ENCODE measurements at places on chromosomes 2 and 18.
A peak's percentile ranks its signal among the peaks of the same experiment; 100 is the strongest.

GRCh38 chr2:3493615-3494007, 25.7 kb downstream of the ADI1 start:
- no peak for DNase-seq

DNA sequence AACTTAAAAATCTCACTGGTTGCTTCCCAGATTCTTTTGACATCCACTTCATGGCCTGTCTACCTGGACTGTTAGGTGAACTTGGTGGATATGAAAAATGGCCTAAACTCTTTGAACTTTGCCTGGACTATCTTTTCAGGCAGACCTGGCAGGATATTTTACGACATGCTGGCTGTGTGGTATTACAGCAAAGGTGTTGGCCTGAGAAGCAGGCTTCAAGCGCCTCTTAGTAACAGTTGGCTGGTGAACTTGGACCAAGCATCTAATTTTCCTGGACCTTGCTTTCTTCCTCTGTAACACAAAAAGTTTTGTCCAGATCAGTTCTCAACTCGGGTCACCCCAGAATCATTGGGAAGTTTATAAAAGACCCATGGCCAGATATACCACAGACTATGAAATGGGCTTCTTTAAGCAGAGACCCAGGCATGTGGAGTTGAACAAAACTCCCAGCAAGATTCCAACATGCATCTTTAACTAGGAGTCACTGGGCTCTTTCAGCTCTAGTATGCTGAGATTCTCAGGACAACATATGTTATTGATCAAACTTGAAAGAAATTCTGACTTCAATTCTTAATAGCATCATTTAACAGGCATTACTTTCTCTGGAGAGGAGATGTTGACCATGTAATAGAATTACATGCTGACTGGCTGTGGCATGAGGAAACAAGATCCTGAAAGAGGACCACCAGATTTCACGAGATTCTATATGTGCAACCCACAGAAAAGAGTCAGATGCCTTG, 4.4 kb downstream of the LYPD1 start:
- no peak for DNase-seq

GRCh38 chr2:196464311-196464710, 175.2 kb upstream of the CCDC150 start:
- no peak for DNase-seq

GRCh38 chr2:190119257-190119656, 56.7 kb upstream of the MSTN start:
- no peak for DNase-seq

- no peak for DNase-seq
Observed at GRCh38 chr18:51617167-51617566, 419.7 kb upstream of the MEX3C start.

DNA sequence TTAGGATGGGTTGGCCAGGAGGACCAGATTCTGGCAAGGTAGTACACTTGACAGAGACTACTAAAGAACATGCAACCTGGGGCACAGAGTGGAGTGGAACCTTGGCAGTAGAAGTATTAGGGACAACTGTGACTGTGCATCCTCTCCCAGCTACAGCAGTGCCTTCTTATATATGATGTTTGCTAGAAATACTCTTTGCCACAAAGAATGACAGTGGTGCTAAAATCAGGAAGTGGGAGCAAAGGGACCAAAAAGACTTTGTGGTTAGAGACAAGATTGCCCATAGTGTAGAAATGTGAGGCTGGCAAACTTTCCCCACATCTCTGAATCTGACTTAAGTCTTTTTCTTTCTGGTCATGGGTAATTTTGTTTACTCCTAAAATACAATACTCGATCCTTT, 9.4 kb upstream of the SLC38A11 start:
- no peak for DNase-seq

DNA sequence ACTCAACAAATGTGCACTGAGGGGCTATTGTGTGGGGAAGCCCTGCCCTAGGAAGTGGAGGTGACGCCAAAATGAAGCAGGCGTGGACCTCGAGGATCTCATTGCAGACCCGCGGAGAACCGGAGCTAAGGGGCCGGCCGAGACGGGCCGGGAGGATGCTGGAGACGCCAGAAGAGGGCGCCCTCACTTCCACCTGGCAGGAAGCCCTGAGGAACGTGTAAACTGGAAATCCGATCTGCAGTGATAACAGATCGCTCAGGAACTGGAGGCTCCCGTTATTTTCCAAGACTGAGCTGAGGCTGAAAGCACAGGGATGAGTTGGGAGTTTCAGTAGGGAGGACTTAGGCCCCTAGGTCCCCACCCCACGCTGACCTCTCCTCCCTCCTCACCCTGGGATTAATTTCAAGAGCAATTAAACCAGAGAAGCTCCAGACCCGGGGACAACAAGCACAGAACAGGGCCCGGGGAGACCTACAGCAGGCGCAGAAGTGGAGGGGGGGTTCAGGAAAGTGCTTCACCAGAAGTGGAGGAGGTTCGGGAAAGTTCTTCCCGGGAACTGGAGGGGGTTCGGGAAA, 7.7 kb upstream of the COL6A3 start:
- DNase-seq = peak; percentile 79

DNA sequence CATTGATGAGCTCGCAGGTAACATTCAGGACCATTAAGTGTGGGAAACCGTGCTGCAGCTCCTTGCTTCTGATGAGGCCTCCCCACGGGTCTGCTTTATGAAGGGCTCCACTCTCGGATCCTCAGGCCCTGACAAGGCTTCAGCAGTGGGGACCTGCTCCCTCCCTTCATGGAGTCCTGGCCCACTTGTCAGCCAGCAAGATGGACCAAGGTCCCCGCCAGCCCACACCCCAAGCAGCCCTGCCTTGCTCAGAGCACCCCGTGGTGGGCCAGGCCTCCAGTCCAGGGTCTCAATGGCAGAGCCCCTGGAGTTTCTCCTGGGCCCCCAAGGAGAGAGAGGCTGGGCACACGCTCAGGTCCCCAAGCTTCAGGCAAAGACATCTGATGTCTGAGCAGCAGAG, 41.5 kb downstream of the CROCC2 start:
- no peak for DNase-seq

GRCh38 chr2:219562049-219563020, 9.0 kb downstream of the OBSL1 start:
- DNase-seq = no peak

DNA sequence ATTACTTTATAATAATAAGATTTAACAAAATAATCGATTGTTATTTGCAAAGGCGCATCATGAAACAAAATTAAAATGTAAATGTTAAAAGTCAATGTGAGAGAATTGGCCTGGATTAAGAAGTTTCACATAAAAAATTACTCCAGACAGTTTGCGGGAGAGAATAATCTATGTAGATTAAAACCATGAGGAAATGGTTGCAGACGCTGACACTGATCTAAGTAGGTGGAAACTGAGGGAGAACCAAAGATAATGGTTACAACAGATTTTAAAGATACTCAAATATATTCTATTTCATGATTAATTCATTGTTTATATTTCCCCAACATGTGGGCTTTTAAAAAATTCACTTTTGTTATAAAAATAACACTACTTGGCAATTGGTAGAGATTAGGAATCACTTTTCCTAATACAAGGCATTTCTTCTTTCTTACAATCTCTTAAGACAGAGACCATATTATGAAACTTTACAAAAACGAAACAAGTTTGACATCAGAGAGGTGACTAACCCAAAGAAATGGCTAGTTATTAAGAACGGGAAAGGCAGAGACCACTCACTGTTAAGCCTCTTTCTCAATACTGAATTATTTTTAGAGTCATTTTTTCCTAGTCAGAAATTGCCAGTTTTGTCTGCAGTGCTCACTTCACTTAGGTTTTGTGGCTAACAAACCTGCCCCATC, 1.6 kb downstream of the KANSL1L start:
- DNase-seq = no peak

GRCh38 chr18:38801640-38802039, 1236.0 kb upstream of the CELF4 start:
- DNase-seq = no peak

DNA sequence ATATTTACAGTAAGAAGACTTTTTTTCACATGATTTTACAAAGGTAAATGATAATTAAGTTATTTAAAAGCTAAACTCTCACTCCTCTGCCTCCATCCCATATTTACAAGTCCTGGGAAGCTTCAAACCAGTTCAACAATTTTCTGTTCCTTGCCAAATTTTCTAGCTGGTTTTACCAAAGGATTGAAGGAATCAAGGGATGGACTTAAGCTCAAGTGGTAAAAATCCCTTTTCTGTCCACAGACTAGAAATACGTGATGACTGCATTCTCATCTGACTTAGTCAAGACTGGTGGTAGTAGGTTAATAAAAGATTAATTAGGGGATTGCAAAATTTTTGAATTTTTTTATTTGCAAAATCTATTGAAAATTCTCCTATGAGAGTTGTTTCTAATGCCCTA, 297.3 kb downstream of the MTX2 start:
- DNase-seq = no peak

DNA sequence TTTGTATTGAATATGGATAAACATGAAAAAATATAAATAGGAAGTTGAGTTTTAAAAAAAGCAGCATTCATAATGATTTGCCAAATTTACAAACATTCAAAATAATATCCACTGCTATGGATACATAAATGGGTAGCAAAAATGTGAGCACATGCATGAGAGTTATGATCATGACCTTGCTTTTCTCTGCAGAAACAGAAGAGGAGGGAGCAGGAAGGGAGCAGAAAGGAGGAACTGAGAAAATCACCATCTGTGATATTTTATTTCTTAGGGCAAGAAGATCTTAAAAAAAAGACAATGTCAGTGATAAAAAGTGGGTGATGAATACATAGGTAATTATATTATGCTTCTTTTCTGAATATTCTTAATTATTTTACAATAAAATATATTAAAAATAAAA, 17.7 kb upstream of the CCDC93 start:
- DNase-seq = no peak

DNA sequence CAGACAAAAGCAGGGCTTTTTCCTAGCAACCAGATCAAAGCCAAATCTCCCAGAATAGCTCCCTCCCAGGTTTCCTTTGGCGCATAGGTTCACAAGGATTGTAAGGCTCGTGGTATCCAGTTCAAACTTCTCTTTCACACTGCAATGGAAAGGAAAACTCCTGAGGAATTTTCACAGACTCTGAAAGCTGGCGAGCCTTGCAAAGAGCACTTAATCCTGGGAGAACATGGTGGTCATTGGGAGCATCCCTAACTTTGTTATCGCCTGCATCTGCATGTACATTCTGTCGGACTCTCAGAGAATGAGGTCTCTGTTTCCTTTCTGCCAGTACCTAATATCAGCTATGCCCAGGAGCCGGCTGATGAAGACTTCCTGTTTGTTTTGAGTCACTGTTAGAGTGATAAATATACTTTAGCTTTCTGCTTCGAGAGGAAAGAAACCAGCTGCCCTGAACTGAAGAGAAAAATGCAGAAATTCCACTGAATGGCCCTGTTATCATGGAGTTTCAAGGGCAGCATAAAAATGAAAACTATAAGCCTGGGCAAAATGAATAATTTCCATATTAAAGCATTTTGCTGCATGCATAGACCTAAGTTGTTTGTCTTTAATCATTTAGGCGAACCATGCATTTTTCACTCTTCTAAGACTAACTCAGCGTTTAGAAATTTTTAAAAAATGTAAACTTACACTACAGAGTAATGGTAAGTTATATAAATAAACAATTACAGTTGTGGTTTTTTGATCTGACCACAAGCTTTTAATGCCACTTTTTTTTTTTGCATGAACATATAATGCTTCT, 76.4 kb upstream of the ZEB2 start:
- no peak for DNase-seq

- DNase-seq = no peak
Observed at GRCh38 chr18:34261865-34262780, 37.4 kb upstream of the NOL4 start.

- no peak for DNase-seq
Observed at GRCh38 chr2:61633250-61633649, 95.1 kb upstream of the XPO1 start.

DNA sequence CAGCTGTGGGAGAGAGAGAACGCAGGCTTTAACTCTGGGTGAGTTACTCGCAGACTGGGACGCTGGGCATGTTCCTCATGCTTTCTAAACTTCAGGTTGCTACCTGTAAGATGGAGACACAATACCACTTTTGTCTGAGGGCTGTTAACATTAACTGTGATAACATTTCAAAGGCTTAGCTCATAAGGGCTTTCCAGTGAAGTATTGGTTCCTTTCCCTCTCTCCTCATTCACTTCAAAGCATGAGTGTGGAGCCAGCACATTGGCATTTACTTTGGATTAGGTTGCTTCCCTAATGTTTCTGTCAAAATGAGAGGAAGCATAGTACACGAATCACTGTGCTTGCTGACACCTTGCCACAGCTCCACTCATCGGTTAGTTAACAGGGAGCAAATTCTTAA, 30.2 kb downstream of the INSIG2 start:
- DNase-seq = no peak

GRCh38 chr2:42960842-42961180, 168.4 kb upstream of the HAAO start:
- no peak for DNase-seq

- DNase-seq = no peak
Observed at GRCh38 chr2:7825591-7826312, 856.1 kb upstream of the ID2 start.

GRCh38 chr2:85978883-85979780, 90.3 kb upstream of the ST3GAL5 start:
- DNase-seq = no peak

DNA sequence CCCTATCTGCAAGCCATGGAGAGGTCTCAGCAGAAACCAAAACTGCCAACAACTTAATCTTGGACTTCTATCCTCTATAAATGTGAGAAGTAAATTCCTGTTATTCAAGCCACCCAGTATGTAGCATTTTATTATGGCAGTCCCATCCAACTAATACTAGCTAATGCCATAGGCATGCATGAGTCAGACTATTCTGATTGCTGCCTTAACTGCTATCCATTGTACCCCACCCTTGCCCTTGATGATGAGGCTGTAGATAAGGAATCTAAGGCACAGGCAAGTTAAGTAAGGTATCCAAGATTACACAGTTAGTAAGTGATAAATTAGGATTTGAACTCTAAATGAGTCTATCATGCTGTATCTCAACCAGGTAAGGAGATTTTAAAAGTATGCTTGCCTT, 223.0 kb downstream of the UBE2E3 start:
- no peak for DNase-seq

DNA sequence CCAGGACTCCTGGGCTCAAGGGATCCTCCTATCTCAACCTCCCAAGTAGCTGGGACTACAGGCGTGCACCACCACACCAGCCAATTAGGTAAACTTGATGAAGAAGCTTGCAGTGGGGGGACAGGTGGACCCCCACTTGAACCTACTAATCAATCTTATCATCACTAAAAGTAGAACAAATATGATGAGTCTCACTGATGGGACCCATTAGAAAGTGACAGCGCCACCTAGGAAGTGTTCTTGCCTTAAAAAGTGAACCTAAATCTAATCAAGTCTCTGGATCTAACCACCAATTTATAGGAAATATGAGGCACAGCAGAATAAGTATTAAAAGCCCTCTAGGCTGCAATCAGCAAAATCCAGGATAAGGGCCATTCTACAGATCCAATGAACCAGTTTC, 79.2 kb downstream of the BIN1 start:
- no peak for DNase-seq

Measured in activated CD4-positive, CD25-positive, alpha-beta regulatory T cell treated with anti-CD3 and anti-CD28 coated beads, Interleukin-2, amount 50 U/mL, for 72 hours (primary cell).